Activated gamma-delta T cell treated with anti-CD3 and anti-CD28 coated beads, Interleukin-2, amount 50 U/mL, for 16 hours (primary cell): ENCODE measurements at places on chromosomes 3 and 15.
A peak's percentile ranks its signal among the peaks of the same experiment; 100 is the strongest.

DNA sequence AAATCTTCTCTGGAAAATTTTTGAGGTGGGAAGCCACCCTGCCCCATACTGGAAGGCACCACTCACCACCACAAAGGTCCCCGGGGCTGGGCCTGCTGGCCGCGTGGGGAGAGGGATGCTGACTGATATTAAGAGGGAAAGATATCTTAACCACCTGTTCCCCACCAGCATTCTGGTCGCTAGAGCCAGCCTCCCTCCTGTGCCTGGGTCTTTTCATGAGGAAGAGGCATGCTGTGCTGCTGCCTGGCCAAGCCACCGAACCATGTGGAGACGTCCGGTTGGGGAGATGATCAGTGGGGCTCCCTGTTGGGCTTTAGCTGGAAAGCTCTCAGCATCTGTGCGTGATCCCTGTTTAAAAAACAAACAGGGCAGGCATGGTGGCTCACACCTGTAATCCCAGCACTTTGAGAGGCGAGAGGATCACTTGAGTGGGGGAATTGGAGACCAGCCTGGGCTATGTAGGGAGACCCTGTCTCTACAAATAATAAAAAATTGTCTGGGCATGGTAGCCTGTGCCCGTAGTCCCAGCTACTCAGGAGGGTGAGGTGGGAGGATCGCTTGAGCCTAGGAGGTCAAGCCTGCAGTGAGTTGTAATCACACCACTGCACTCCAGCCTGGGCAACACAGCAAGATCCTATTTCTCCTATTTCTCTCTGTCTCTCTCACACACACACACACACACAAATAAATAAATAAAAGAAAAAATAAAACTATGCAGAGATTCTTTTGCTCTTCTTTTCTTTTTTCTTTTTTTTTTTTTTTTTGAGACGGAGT is 1.0 kb downstream of the KLHL18 start:
- DNase-seq = no peak

DNA sequence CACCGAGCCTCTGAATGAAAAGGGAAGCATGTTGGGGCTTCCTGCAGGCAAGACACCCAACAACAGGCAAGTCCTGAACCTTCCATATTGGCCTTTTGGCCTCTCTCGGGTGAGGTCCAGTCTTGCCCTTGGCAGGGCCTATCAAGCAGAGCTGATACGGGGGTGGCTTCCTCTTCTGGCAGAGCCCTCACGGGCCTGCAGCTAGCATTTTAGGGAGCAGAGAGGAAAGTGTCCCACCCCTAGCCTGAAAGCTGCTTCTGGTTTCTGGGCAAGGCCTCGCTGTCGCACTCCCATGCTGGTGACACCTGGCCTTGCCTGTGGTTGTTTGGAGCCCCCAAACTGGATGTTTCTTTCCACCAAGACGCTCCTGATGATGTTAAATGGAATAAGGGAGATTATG is 31.8 kb upstream of the CTSH start:
- no peak for DNase-seq

DNA sequence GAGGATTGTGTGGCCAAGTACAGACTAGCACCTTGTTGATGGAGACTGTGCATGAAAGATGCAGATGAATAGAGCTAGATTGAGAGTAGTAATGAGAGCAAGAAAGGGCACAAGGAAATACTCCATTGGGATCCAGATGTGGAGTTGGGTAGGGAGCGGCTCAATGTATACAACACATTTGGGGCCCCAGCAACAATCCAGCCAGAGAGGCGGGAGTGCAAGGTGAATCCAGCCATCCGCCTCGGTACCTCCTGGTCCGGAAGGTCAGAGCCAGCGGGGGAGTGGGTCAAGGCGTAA is 9.0 kb downstream of the ISL2 start:
- DNase-seq = no peak

- no peak for DNase-seq
Measured at GRCh38 chr15:67948215-67948614, 105.9 kb upstream of the PIAS1 start.

DNA sequence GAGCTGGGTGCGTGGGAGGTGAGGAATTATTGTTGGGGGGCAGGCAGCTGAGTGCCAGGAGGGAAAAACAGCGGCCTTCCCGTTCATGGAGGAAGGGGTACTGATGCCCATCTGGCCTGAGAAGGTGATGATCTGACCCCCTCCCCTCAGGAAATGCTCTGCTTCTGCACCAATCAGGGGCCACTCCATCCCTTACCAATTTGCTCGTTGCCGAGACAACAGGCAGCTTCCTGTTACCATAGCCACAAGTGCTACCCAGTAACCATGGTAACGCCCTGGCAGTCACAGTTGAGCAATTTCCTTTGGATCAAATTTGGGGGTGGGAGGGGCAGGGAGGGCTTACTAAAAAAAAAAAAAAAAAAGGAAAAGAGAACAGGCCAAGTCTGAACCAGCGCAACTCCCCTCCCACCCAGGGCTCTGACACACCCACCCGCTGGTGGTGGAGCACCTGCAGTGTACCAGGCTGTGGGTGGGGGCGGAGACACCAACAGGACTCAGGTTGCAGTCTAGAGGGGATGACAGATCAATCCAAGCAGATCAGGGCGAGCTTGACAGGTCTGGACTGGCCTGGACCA is 13.7 kb downstream of the CELF6 start:
- DNase-seq = peak; percentile 3

DNA sequence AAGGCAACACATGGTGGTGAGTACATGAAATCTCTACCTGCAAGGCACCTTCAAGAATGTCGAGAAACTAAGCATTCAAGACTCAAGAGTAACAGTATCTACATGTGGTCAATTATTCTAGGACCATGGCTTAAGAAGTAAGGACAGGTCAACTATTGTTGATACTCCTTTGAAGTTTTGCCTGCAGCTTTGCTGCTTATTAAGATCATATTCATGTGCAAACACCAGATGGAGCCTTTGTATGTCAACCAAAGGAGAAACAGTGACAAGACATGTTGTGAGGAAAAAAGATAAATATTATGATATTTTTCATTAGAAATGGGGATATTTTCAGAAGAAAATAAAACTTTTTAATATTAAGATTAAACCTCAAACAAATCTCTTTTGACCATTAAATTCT is 52.3 kb upstream of the FGF7 start:
- DNase-seq = no peak

DNA sequence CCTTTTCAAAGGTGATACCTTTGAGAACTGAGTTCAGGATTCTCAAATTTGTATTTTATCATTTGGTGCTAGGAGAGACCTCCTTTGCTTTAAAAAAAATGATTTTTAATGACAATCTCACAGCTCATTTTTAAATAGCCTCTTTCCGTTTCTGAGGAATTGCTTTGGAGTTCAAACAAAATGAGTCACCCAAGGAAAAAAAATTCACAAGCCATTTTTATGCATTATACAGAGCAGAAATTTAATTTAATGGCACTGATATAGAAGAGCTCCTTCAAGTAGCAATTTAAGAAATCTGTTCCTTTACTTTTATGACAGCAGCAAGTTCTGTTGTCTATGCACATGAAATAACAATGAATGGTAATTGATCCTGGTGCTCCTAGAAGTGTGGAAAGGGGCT is 337.9 kb upstream of the KCNMB2 start:
- DNase-seq = no peak

GRCh38 chr3:193909387-193909786 is 226.6 kb upstream of the HES1 start:
- no peak for DNase-seq

GRCh38 chr15:90552162-90552928 is 22.6 kb downstream of the CRTC3 start:
- no peak for DNase-seq

- no peak for DNase-seq
Measured at GRCh38 chr3:119343719-119344118, 49.5 kb downstream of the ARHGAP31 start.

- DNase-seq = no peak
Measured at GRCh38 chr3:94336046-94336753, 273.3 kb downstream of the NSUN3 start.

- DNase-seq = no peak
Measured at GRCh38 chr3:49886922-49887265, 16.8 kb downstream of the MST1R start.

DNA sequence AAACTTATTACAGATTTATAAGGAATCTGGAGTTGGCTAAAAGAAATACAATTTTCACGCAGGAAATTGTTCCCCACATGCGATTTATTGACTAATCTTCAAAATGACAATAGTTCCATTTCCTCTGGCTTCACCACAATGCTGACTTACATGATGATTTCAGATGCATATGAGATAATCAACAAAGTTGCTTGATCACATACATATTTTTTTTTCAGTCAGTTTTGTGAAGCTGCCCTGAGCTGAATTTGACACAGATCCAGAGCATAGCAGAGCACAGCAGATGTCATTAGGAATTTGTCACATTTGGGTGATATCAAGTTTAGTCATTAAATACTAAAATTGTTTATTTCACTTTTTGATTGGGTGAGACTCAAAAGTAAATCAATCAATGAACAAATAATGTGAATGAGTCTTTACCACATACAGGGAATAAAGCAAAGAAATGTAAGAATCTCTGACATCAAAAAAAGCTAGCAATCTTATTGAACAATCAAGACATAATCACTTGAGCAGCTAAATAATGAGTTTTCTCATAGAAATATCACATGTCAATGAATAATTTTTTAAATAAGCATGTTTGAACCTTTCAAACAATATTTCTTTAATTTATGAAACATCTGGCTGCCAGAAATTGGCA is 18.3 kb downstream of the CPB1 start:
- DNase-seq = no peak

- no peak for DNase-seq
Measured at GRCh38 chr3:160665784-160666526, 11.0 kb upstream of the ARL14 start.

DNA sequence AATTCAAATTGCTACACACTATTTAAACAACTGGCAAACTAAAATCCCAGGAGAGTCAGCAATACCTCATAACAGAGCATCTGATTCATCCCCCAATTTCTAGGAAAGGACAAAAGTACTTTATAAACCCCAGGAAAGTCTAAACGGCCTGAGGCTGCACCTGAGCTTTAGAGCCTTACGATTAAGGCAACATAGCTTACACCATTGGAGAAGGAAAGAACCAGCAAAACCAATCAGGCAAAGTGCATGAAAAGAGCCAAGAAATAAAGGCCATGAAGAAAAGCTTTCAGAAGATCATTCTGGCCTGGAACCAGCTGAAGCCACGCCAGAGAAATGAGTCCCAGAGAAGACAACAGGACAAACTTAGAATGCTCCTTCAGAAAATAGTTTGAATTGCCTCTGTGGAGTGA is 48.1 kb downstream of the PTPN9 start:
- DNase-seq = no peak

- DNase-seq = no peak
Measured at GRCh38 chr3:161674402-161674801, 177.8 kb downstream of the OTOL1 start.

DNA sequence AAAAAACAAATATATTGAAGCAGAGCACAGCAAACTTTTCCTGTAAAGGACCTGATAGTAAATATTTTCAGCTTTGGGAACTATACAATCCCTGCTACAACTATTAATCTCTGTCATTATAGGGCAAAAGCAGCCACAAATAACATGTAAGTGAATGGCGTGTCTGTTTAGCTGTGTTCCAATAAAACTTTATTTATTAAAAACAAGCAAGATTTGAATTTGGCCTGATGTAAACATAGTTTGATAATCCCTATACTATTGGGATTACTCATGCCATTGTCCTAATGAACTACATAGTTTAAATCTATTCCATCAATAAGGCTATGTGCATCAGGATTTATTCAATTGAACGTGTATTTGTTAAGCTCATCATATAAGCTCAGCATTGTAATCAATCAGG is 286.8 kb upstream of the CNTN6 start:
- DNase-seq = no peak

- no peak for DNase-seq
Measured at GRCh38 chr3:86788371-86788770, 202.6 kb downstream of the VGLL3 start.

DNA sequence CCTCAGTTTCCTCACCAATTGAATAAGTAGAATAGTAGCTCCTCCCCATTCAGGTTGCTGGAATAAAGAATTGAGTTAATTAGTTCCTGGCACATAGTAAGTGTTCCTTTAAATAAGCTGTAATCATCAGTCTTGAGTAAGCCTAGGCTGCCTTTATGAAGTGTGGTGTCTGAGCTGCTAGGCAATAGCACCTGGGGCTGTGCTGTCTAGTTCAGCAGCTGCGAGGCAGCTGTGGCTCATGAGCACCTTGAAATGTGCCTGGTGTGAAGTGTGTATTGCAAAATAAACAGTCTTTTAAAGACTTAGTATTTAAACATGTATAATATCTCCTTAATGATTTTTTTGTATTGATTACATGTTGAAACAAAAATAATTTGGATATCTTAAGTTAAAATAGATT is 77.6 kb downstream of the TOP2B start:
- DNase-seq = no peak

GRCh38 chr3:88105325-88105724 is 44.4 kb upstream of the C3orf38 start:
- DNase-seq = no peak

- DNase-seq = no peak
Measured at GRCh38 chr3:17742880-17743657, 638 bp upstream of the TBC1D5 start.

DNA sequence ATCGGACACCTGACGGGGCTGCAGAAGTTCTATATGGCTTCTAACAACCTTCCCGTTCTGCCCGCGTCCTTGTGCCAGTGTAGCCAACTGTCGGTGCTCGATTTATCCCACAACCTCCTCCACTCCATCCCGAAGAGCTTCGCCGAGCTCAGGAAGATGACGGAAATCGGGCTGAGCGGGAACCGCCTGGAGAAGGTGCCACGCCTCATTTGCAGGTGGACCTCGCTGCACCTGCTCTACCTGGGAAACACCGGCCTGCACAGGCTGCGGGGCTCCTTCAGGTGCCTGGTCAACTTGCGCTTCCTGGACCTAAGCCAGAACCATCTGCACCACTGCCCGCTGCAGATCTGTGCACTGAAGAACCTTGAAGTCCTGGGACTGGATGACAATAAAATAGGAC is 9.8 kb upstream of the LRRC34 start:
- DNase-seq = no peak

DNA sequence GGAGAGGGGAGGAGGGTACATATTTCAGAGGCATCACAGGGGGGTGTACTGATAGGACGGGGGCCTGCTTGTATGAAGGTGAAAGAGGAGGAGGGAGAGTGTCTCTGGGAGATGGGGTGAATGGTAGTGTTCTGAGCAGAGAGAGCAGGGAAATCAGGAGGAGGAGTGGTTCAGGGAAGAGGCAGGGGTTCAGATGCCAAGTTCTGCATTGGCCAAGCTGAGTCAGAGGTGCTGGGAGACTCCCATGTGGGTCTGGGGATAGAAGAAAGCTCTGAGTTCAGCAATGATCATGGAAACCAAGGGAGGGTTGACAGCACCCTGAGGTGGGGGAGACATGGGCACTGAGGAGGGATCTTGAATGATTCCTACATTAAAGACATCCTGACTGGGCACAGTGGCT is 3.0 kb downstream of the CYP8B1 start:
- no peak for DNase-seq

GRCh38 chr3:81195478-81195877 is 566.0 kb downstream of the GBE1 start:
- DNase-seq = no peak

- DNase-seq = no peak
Measured at GRCh38 chr3:188868803-188869202, 303.0 kb upstream of the TPRG1 start.
